Naive B cell (primary cell): ENCODE measurements at places on chromosomes 12 and 14. TPM values are rescaled to one million over a fixed set of nuclear protein-coding genes. Genes with fewer than 3 reads are reported as not detected.

- no peak overlapping the region for H3K4me3 ChIP-seq
- peaks cover 5% of the 10 kb centered on the region for H3K27me3 ChIP-seq
- no peak overlapping the region for H3K27ac ChIP-seq
- no peaks in the 10 kb centered on the region for H3K4me1 ChIP-seq
Measured at GRCh38 chr12:101116911-101117310, 93.1 kb downstream of the SLC5A8 start.

GRCh38 chr12:78540606-78541336 lies 323.8 kb upstream of the SYT1 start:
- no peaks in the 10 kb centered on the region for H3K4me1 ChIP-seq
- H3K27me3 ChIP-seq: no peaks in the 10 kb centered on the region
- no peak overlapping the region for H3K27ac ChIP-seq
- H3K4me3 ChIP-seq: no peak overlapping the region
- no peaks in the 10 kb centered on the region for H3K36me3 ChIP-seq
- DNase-seq: no peak

DNA sequence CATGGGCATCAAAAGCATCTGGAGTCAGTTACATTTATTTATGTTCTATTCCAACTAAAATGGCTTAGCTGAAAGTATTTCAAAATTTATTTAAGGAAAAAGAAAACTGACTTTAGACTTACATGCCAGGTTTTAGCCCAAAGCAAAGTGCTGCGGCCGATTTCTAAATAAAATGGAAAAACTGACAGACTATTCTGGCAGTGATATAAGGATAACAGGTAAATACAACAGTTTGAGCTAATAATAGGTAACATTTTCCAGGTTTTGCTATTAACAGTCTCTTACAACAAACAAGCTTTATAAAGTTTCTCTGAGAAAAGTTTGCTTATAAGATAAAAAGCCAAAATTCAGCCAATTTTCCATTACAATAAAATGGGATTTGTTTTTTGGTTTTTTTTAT lies 937.2 kb upstream of the FLRT2 start:
- no peak overlapping the region for H3K27ac ChIP-seq
- no peak for DNase-seq
- no peaks in the 10 kb centered on the region for H3K36me3 ChIP-seq
- no peaks in the 10 kb centered on the region for H3K27me3 ChIP-seq
- H3K4me1 ChIP-seq: no peaks in the 10 kb centered on the region

GRCh38 chr12:79420146-79420618 lies 270.6 kb downstream of the PAWR start:
- H3K4me1 ChIP-seq: no peaks in the 10 kb centered on the region
- no peak for DNase-seq
- no peaks in the 10 kb centered on the region for H3K27me3 ChIP-seq
- no peak overlapping the region for H3K27ac ChIP-seq
- H3K4me3 ChIP-seq: no peak overlapping the region
- no peaks in the 10 kb centered on the region for H3K36me3 ChIP-seq

- H3K27ac ChIP-seq: no peak overlapping the region
- no peaks in the 10 kb centered on the region for H3K27me3 ChIP-seq
- H3K4me3 ChIP-seq: no peak overlapping the region
- H3K36me3 ChIP-seq: no peaks in the 10 kb centered on the region
- DNase-seq: no peak
- H3K4me1 ChIP-seq: no peaks in the 10 kb centered on the region
Measured at GRCh38 chr14:33194551-33194950, 255.9 kb downstream of the NPAS3 start.

- DNase-seq: no peak
- H3K4me1 ChIP-seq: peaks cover 41% of the 10 kb centered on the region
- H3K4me3 ChIP-seq: no peak overlapping the region
- H3K36me3 ChIP-seq: no peaks in the 10 kb centered on the region
Measured at GRCh38 chr12:104285740-104286515, 17.6 kb upstream of the EID3 start.

DNA sequence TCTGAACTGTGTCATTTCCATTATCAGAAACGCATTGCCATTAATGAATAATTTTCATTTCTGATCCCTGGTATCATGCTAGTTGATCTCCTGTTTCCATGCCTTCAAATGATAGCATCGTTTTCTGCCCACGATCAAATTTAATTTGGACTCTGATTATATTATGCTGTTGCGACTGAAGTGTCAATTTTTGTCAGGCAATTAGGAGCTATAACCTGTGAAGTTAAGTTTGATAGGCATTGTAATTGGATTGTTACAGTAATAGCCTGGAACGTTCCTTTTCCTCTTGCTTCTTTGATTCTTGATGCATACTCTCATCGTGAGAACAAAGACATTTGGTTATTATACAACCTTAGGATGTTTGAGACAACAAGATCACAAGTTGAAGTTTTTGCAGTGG lies 356.3 kb downstream of the VRK1 start:
- H3K4me3 ChIP-seq: no peak overlapping the region
- no peak for DNase-seq
- H3K36me3 ChIP-seq: peaks cover 8% of the 10 kb centered on the region
- H3K4me1 ChIP-seq: no peaks in the 10 kb centered on the region
- H3K27me3 ChIP-seq: peaks cover 58% of the 10 kb centered on the region
- H3K27ac ChIP-seq: no peak overlapping the region

DNA sequence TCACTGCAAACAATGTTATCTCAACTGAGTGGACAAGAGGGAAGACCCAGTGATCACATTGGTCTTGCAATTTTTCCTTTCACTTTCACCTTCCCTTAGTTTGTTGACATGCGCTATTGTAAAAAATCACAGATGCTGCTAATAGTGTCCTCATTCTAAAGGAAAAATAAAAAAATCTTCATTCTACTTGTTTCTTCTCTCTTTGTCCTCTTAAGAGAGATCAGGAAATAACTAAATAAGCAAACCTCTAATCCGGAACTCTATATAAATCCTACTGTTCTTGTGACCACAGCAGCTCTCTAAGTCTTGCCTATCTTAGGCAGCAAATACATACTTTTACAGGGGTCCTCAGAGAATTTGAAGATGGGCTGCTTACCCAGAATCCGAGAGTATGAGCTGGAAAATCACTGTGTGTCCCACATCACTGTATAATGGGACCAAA lies 257.7 kb downstream of the NAV3 start:
- DNase-seq: no peak
- no peak overlapping the region for H3K27ac ChIP-seq
- H3K36me3 ChIP-seq: no peaks in the 10 kb centered on the region
- no peak overlapping the region for H3K4me3 ChIP-seq

- H3K27me3 ChIP-seq: no peaks in the 10 kb centered on the region
- no peak overlapping the region for H3K4me3 ChIP-seq
Measured at GRCh38 chr12:27843714-27844245, 63.7 kb upstream of the MANSC4 start.

DNA sequence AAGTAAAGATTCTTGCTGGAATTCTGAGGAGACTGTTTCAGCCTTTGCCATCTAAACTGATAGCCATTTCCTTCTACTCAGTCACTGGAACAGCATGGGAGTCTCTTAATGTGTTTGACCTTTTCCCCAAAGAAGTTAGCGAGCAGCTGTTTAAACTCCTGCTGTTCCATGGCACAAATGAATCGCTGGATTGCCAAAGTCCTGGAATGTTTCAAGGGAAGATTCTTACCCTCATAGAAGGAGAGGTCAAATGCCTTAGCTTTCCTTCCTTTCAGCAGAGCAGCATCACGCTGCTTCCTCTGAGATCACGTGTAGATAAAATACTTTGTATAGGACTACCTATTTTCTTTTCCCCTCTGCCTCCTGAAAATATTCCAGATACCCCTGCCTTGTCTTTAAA lies 10.5 kb upstream of the NR2C1 start:
- H3K36me3 ChIP-seq: no peaks in the 10 kb centered on the region
- no peak overlapping the region for H3K27ac ChIP-seq
- H3K27me3 ChIP-seq: no peaks in the 10 kb centered on the region
- no peak for DNase-seq
- H3K4me1 ChIP-seq: peaks cover 6% of the 10 kb centered on the region

DNA sequence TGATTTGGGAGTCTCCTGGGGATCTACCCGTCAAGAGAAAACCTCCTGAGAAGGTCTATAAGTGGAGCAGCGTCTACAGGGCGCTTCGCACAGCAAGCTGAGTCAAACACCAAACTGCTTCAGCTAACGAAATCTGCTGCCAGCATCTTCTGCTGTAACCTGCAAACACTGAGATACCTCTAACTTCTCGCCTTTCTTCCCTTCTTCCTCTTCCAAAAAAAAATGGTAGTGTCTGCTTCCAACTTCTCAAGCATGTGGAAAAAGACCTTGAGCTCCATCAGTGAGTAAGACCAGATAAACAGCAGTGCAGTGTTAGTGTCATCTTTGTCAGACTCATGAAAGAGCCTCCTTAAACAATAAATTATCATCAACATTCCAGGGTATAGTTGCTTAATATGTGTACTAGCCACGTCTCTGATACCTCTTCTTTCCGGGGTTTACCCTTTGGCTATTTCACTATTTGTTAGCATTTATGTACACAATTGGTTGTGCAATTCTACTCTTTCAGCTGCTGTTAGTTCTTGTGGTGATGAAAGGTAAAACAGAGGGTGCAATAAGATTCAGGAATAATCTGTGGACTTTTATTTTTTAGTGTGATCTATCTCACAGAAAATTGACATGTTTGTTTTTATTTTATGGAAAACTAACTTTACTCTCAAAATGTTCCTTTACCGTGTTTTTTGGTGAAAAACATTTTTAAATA lies 81.6 kb downstream of the LLPH start:
- H3K36me3 ChIP-seq: no peaks in the 10 kb centered on the region
- no peaks in the 10 kb centered on the region for H3K4me1 ChIP-seq
- H3K27ac ChIP-seq: no peak overlapping the region
- no peak for DNase-seq

The TAS2R50 gene
- not detected for polyA plus RNA-seq

The XPOT gene
- polyA plus RNA-seq: 22.1 TPM

The ASPG gene
- polyA plus RNA-seq: not detected
